ENCODE measurements at places on chromosomes 1 and 21.

- DNase-seq, result no peak
Observed at GRCh38 chr1:162248854-162249535, 127.7 kb downstream of the SPATA46 start.

GRCh38 chr1:70265946-70266345, 44.8 kb downstream of the SRSF11 start:
- DNase-seq, result no peak

DNA sequence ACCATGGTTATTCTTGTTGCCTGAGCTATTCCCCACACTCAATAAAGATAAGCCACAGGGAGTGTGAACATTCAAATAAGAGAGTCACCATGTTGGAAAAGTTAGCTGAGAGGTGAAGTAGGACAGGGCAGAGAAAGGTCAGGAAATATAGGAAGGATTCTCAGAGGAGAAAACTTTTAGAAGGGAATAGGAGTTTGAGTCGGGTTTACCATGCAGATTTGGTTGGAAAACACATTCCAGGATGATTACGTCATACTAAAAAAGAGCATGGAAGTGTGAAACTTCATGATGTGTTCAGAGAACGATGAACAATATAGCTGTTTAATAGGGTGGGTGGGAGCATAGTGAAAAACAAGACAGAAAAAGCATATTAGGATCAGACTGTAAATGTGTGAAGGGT, 1125.3 kb upstream of the ADGRL2 start:
- DNase-seq, result no peak

DNA sequence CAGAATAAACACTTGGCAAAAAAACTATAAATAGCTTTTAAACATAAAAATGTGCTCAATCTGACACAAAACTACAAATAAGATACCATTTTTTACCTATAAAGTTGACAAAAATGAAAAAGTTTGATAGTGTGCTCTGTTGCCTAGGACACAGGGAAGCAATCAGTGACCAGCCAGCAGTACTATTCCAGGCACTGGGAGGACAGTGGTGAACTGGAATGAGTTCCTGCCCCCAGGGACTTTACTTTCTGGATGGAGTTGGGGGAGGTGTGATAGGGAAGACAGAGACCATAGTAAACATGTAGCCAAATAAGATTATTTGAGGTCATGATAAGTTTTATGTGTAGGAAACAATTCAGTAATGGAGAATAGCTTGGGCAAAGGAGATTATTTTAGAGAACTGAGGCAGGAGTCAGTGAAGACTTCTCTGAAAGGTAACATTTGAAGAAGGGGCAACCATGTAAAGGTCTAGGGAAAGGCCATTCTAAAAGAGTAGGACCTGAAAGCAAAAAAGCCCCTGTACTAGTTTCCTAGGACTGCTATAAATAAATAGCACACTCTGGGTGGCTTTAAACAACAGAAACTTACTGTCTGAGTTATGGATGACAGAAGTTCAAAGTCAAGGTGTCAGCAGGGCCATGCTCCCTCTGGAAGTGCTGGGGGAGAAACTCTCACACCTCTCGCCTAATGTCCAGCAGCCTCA, 42.0 kb downstream of the EEIG2 start:
- DNase-seq, result no peak

DNA sequence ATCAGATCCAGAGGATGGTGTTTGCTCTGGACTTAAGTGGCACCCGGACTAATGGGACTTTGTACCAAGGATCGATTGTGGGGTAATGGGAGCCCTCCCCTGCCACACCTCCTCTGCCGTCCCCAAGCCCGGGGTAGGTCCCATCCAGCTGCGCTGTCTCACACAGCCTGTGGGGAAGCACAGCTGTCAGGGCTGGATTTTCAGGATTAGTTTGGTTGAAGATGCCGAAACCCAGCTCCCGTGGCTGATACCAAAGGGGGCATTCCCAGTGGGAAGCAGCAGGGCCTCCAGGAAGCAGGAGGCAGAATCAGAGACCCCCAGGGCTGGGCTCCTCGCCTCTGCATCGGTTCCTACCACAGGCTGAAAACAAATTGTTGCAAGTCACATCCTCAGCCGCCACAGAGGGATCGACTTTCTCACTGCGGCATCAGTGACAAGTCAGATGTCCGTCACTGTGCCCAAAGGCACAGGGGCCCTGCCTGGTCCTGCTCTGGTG, 59.7 kb downstream of the MATN1 start:
- no peak for DNase-seq

DNA sequence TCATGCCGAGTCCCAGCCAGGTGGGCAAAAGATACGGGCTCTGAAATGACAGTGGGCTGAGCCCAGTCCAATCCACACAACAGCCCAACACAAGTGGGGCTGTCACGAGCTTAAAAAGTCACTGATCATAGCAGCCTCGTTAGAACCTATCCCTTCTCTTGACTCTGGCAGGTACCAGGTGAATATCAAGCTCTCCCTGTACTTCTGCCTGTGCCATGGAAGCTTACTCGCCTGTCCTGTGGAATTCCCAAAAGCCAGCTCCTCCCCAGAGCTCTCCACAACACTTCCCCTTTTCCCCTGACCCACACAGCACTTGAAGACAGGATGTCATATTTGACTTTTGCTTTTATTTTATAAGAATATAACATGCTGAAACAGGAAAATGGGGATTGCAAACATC, 5.9 kb downstream of the RGS16 start:
- no peak for DNase-seq

Data from activated naive CD8-positive, alpha-beta T cell treated with anti-CD3 and anti-CD28 coated beads, Interleukin-2, amount 10 ng/mL, durations not matched to agents 7 days and 5 days (primary cell).